ENCODE measurements at places on chromosomes 16 and 17. TPM values are rescaled to one million over a fixed set of nuclear protein-coding genes. Genes with fewer than 3 reads are reported as not detected.

PPP1R27 gene
- 0.32 TPM for total RNA-seq

HOXB13 gene
- total RNA-seq = 0.05 TPM

FBXO31 gene
- 73.9 TPM for total RNA-seq

CCL7 gene
- total RNA-seq = not detected

MLYCD gene
- 20.1 TPM for total RNA-seq

WFDC1 gene
- total RNA-seq = 1.0 TPM

DNA sequence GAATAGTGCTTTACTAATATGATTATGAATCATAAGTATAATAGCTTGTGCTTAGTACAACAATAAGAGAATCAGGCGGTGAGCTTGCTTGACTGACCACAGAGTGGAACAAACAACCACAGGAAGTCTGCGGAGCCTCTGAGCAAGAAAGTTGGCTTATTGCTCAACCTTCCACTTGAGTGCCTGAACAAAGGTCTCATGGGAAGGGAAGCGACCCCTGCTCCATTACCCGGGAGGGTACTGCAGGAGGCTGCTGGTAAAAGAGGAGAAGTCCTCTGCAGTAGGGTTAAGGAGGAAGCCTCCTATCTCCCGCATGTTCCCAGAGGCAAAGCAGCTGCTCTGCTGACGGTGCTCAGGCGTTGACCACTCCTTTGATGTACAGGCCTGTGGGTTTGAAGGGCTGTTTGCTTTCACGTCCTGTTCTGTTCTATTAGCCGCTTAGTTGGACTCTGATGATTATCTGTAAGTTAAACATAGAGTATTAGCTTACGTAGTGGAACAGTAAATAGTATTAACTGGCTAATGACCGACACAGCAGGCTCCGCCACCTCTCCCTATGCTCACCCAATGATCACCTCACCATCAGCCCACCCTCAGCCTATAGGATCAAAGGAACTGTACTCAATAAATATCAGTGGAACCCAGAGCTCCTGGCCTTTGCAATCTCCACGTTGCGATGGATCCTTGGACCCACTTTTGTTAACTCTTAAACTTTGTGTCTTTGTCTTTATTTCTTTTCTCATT lies 17.5 kb downstream of the ALOX15B start:
- peak; percentile 83 for DNase-seq

GRCh38 chr17:74271281-74271680 lies 2.8 kb upstream of the DNAI2 start:
- DNase-seq = no peak

DNA sequence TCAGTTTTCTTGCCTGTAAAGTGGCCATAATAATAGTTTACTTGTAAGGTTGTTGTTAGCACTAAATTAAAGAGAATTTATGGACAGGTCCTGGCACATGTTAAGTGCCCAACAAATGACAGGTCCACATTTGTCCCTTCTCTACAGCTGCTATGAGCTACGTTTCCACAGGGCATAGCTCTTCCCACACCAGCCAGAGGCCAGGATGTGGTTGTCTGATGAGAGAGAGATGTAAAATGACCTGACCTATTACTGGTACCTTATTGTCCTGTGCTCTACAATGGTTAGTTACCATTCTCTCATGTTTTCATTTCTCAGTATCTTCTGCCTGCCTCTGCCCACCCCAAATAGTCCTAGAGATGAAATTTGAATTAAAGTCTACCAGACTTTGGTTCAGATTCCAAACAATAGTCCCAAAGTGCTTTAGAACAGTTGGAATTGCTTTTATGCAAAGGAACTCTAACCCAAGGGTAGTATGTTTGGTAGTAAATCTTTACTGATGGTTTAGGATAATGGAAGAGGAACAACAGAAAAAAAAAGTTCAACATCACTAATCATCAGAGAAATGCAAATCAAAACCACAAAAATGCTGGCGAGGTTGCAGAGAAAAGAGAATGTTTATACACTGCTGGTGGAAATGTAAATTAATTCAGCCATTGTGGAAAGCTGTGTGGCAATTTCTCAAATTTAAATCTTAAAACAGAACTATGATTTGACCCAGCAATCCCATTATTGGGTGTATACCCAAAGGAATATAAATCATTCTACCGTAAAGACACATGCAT lies 57.1 kb upstream of the ANKFN1 start:
- DNase-seq = no peak

DNA sequence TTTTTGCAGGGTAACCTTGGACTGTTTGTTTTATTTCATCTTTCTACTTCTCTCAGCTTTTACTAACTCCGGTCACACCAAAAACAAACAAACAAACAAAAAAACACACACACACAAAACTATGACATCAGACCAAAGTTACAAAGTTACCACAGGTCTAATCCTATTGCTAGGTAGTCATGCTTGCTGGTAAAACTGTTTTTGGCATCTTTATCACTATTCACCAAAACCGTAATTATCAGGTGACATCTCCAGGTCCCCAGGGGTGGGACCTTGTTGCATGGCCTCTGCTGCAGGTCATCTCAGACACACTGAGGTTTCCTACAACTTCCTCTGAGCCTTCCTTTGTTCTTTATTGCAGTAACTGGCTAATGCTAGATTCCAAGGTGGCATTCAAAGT lies 162.3 kb downstream of the ABCA8 start:
- no peak for DNase-seq

DNA sequence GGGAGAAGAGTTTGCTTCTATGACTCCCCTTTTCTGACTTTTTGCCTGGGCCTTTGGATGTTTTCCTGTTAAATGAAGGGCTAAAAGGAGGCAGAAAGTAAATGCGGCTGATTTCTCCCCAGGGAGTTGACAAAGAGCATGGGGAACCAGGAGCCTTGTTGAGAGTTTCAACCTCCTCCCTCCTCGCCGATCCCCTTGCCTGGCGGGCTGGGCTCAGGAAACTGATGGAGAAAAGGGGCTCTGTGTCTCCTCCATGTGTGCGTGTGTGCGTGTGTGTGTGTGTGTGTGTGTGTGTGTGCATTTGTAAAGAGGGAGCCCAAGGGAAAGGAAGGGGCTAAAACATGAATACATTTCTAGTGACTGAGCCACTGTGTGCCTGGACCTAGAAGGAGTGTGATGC lies 94.5 kb downstream of the ZDHHC7 start:
- DNase-seq = no peak

- no peak for DNase-seq
Observed at GRCh38 chr16:727291-727977, 528 bp downstream of the HAGHL start.

GRCh38 chr16:76360404-76360803 lies 83.2 kb downstream of the CNTNAP4 start:
- DNase-seq = no peak

GRCh38 chr17:77616254-77616731 lies 342.2 kb upstream of the TNRC6C start:
- no peak for DNase-seq
